ENCODE measurements at places on chromosomes 6 and 20.

- no peak for DNase-seq
Observed at GRCh38 chr6:167415441-167415961, 90.6 kb downstream of the TTLL2 start.

GRCh38 chr6:13787137-13787536, 27.2 kb downstream of the MCUR1 start:
- DNase-seq, result no peak

- DNase-seq, result no peak
Observed at GRCh38 chr20:13648291-13649228, 9.8 kb upstream of the TASP1 start.

GRCh38 chr6:109008537-109009235, 86.0 kb downstream of the SESN1 start:
- no peak for DNase-seq

- DNase-seq, result no peak
Observed at GRCh38 chr6:113168057-113168456, 689.1 kb upstream of the MARCKS start.

DNA sequence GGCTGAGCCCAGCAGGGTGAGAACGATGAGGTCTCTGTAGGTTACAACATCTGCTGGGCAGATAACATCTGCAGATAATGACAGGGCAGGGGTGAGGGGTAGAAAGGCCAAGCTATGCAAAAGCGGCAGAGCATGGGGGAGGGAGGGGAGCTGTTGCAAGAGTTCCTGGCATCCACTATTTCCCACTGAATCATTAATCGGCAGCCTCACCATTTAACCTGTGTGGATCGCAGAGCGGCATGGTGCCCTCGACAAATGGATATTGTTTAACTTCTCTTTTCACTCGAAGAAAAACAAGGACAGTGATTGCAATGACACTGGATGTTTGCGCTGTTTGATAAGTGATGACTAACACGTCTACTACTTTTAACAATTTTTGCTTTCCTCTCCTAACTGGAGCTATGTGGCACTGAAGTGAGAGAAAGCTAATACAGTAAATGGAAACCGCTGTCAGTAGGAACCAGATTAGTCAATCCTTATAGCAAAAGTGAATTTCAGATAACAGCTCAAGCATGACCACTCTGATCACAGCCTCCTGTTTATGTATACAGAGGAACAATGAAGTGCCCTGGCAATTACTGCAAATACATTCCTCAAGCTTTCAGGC, 381.5 kb downstream of the TFAP2A start:
- no peak for DNase-seq

GRCh38 chr6:140641412-140641811, 1267.0 kb upstream of the CITED2 start:
- DNase-seq, result no peak

DNA sequence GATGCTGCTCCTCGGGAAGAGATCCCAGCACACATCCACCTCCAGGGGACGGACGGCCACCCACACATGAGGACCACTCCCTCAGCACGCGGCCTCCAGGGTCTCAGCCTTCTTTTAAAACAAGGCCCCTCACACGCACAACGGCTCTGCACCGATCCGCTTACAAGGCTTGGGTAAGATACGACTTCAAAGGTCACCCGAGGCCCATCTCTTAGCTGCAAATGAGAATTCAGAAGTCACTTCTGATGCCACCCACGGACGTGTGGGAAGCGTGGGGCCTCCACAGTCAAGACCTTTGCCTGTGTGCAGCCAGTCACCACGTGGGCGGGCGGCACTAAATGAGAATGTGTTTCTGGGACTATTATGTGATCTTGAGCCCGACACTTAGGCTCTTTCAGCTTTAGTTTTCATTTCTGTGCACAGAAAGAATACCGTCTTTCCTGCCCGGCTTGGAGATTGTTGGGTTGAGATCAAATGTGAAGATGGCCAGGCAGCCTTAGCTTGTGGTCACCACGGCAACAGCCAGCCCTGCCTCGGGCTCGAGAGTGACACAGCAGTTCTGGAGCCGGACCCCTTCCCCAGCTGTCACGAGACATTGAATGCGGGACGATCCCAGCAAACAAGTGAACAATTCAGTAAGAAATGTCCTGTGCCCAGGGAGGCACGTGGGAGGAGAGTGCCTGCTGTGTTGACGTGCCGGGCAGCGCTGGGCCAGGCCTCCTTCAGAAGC, 91.6 kb downstream of the RAMACL start:
- DNase-seq, result peak; percentile 47

DNA sequence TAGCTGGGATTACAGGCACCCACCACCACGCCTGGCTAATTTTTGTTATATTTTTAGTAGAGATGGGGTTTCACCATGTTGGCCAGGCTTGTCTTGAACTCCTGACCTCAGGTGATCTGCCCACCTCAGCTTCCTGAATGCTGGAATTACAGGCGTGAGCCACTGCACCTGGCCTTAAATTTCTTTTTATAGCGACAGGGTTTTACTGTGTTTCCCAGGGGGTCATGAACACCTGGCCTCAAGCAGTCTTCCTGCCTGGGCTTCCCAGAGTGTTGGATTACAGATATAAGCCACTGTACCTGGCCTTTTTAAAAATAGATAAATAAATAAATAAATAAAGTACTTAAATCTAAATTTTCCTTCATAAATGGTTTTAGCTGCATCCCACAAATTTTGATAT, 57.5 kb downstream of the LIN28B start:
- no peak for DNase-seq

GRCh38 chr6:120056085-120056484, 706.5 kb upstream of the MAN1A1 start:
- DNase-seq, result no peak

DNA sequence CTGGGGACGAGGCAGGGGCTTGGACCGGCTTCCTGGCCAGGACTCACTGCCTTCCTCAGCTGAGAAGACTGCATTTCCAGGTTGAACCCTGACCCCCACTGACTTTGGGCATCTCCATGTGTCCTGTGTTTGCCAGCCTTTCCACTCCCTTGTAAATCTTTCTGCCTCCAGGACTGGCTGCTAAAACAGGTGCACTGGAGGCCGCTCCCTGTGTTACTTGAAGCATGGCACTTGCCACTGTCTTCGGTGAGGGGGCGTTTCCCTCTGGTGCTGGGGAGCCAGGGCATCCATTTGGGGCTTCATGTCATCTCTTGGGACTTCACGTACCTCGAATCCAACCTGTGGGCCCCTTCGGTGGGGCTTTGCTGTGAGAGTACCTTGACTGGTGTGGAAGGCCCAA, 6.7 kb upstream of the RBM38 start:
- no peak for DNase-seq

GRCh38 chr6:148166339-148166968, 176.2 kb upstream of the SASH1 start:
- DNase-seq, result no peak

DNA sequence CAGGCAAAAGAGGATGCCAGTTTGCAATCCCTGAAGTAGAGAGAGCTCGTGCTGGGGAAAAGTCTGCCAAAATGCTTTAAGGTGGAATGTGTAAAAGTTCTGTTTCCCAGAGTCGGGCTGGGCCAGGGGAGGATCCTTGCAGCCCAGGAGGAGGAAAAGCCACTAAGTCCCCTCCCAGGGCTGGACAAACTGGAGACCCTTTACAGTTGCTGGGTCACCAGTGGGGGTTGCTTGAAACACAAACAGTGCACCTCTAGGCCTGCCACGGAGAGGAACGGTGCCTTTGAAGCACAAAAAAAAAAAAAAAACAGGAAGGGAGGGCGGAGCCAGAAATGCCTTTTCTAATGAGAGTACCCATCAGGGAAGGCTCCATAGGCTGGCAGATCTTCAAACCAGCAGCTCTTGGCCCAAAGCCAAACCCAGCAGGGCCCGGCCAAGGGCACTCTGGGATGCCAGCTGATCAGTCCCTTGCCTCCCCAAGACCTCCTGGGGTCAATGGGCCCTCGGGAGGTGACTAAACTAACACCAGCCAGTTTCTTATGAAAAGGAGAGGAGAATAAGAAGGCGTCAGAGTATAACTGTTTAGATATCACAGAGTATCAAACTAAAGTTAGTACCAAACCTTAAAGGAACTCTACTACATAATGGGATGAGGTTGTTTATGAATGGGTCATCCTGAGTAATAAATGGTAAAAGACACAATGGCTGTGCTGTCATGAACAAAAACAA, 23.7 kb downstream of the HLA-A start:
- no peak for DNase-seq

GRCh38 chr20:40519918-40520317, 169.1 kb downstream of the MAFB start:
- no peak for DNase-seq

DNA sequence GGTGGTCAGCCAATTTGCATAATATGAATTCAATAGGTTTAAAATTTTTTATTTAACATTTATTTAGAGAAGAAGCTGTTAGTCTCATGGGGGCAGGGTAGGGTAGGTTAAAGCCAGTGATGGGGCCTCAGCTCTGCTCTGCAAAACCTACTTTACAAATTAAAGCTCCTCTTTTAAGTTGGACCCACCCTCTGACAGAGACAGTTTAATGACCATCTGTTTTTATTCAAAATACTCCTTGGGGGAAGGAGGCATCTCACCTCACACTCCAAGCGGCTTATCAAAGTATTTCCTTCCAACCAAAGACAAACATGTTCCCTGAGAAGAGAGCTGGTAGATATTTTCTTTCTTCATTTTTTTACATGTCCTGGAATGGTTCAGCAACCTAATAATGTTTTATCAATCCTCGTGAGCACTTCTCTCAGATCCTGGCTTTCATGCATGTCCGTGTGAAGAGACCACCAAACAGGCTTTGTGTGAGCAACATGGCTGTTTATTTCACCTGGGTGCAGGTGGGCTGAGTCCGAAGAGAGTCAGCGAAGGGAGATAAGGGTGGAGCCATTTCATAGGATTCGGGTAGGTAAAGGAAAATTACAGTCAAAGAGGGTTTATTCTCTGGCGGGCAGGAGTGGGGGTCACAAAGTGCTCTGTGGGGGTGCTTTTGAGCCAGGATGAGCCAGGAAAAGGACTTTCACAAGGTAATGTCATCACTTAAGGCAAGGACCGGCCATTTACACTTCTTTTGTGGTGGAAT, 184.7 kb downstream of the GJA1 start:
- DNase-seq, result no peak

DNA sequence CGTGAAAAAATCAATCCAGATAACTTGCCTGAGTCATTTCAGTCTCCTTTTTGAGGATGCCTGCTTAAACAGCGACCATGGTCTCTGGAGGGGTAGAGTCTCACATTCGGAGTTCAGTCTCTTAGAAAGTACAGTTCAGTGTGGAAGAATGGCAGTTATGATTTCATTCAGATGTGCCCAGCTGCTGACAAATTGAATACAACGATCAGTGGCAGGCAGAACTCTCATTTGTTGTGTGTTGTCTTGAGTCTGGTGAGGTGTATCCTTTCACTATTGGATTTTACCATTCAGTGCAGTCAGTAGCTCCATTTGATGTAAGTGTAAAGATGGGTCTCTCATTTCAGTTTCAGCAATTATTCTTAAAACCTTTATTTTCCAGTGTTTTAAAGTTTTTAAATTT, 639 bp upstream of the TULP4 start:
- DNase-seq, result no peak

GRCh38 chr20:35003211-35004031, 47.8 kb downstream of the MYH7B start:
- DNase-seq, result no peak

DNA sequence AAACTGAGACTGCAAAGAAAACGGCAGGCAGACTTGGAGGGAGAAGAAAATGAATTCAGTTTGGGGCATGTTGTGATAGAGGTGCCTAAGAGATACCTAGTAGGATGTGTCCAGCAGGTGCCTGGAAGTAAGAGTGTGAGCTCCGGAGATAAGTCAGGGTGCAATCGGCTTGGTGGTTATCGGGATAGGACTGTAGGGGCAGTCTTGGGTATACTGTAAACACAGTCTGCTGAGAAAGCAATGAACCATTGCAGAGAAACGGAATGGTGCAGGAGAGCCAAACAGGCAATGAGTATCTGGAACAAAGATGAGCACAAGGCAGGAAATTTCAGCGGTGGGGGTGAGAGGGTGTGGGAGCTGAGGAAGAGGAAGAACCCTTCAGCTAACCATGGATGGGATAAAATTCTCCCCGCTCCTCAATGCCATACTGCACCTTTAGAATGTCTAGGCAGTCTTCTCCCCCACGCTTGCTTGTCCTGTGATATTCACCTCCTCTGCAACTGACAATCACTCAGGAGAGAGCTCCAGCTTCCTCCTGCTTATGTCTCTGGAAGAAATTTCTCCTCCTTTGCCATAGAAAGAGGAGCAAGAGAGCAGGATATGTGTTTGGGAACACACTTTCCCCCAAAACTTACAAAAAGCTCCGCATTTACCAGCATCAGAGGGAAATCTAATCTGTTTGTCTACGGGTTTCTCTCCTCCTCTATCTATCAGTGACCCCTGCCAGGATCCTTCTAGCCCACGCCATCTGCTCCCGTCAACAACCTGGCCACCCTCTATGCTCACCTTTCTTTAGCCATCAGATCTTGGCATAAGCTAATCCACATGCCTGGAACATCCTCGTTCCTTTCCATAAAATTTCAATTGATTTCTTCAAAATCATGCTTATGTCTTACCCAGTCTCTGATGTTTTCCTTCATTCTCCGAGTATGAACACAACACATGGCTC, 381.7 kb upstream of the JARID2 start:
- no peak for DNase-seq

- DNase-seq, result no peak
Observed at GRCh38 chr6:98920904-98921431, 26.8 kb downstream of the FBXL4 start.

DNA sequence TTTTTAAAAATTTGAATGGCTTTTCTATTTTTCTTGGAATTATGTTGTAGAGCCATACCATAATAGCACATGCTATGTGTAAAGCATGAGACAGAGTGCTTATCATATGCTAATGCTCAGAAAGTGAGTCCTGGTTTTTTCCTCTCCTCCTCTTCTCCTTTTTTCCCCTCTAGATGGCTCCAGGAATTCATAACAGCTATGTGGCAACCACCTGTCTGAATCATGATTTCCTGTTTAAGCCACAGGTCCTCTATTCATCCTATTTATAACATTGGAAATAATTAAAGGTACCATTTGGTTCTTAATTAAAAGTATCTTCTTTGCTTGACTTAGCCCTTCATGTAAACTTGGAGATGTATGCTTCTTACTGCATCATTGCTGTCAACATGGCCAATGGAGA, 260.0 kb upstream of the MAP3K7 start:
- no peak for DNase-seq

DNA sequence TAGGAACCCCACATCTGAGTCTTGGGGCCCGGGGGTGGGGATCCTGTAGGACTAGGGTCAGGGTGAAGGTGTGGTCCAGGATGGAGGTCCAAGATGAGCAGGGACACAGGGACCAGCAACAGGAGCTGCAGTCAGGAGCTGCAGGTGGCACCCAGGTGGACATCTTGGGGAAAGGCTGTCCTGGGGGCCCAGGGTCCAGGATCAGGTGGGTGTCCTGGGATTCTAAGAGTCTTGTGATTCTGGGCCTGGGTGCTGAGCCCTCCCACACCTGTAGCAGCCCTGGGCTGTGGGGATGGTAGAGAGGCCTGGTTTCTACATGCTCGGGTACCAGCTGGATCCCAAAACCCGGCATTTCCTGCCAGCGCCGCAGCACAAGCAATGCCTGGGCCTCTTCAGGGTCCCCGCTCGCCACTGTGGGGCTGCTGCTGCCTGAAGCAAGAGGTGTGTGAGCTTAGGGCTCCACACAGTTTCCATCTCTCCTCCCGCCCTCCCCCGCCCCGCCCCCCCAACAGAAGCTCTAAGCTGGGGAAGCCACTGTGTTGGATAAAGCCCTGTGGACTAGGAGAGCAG, 20.7 kb downstream of the ERGIC3 start:
- DNase-seq, result no peak

GRCh38 chr6:130833569-130833968, 6.4 kb downstream of the SMLR1 start:
- no peak for DNase-seq

Measured in stimulated activated CD4-positive, alpha-beta T cell treated with anti-CD3 and anti-CD28 coated beads, Interleukin-12 subunit alpha, Interleukin-12 subunit beta, amount 100 ng/mL, for 4 hours (primary cell).